Endodermal cell (in vitro differentiated cells): ENCODE measurements at places on chromosomes 11 and 22. TPM values are rescaled to one million over a fixed set of nuclear protein-coding genes. Genes with fewer than 3 reads are reported as not detected.
A peak's percentile ranks its signal among the peaks of the same experiment; 100 is the strongest.

- no peak for DNase-seq
- no peaks in the 10 kb centered on the region for H3K4me1 ChIP-seq
- no peaks in the 10 kb centered on the region for H3K36me3 ChIP-seq
- no peaks in the 10 kb centered on the region for H3K27me3 ChIP-seq
These were observed 6.5 kb downstream of the RELT start for GRCh38 chr11:73382747-73383146.

GRCh38 chr22:44142421-44143104 lies 38.2 kb upstream of the PARVG start:
- H3K36me3 ChIP-seq: no peaks in the 10 kb centered on the region
- peaks cover 2% of the 10 kb centered on the region for H3K4me1 ChIP-seq
- H3K4me3 ChIP-seq: no peak overlapping the region
- DNase-seq: no peak
- H3K27me3 ChIP-seq: no peaks in the 10 kb centered on the region

DNA sequence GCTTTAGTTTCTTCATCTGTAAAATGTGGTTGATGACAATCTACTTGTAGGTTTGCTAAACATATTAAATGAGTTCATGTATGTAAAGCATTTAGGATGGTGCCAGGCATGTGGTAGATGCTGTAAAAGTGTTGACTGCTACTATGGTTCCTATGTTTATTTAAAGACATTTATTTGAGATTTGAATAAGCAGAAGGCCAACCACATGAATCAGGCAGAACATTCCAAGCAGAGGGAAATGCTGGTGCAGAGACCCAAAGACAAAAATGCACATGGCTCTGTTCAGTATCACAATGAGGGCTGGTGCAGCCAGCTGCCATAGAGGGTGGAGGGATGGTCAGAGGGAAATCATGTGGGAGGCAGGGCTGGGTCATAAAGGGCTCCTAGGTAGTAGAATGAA lies 156.2 kb upstream of the PDGFD start:
- H3K4me1 ChIP-seq: no peaks in the 10 kb centered on the region
- no peak overlapping the region for H3K4me3 ChIP-seq
- no peak overlapping the region for H3K27ac ChIP-seq
- no peaks in the 10 kb centered on the region for H3K36me3 ChIP-seq

Gene DRAP1
- total RNA-seq: 82.2 and 83.8 TPM in 2 replicates

DNA sequence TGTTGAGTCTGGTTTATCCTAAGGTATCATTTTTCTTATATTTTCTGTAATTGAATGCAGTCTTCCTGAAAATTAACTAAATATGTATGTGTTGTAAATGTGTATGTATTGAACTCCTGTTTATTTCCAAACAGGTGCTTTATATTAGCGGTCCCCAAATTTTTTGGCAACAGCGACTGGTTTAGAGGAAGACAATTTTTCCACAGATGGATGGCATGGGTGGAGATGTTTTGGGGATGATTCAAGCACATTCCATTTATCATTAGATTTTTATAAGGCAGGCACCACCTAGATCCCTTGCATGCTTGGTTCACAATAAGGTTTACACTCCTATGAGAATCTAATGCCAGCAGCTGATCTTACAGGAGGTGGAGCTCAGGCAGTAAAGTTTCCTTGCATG lies 210.5 kb upstream of the ANO3 start:
- no peak for DNase-seq
- H3K27me3 ChIP-seq: no peaks in the 10 kb centered on the region
- no peak overlapping the region for H3K4me3 ChIP-seq
- H3K36me3 ChIP-seq: no peaks in the 10 kb centered on the region
- no peak overlapping the region for H3K27ac ChIP-seq
- no peaks in the 10 kb centered on the region for H3K4me1 ChIP-seq

Gene BATF2
- total RNA-seq: 0.34 TPM in 1 of 2 replicates, not detected in the other

- no peak for DNase-seq
- H3K27me3 ChIP-seq: no peaks in the 10 kb centered on the region
- H3K36me3 ChIP-seq: no peaks in the 10 kb centered on the region
- no peaks in the 10 kb centered on the region for H3K4me1 ChIP-seq
These were observed 478.2 kb downstream of the BUD13 start for GRCh38 chr11:116294630-116295029.

Gene GSTT2B
- 4.4 to 9.6 TPM (median 8.2 TPM) in 3 replicates for total RNA-seq

GRCh38 chr22:42811459-42811858 lies 45.6 kb downstream of the ARFGAP3 start:
- DNase-seq: no peak
- peaks cover 66% of the 10 kb centered on the region for H3K36me3 ChIP-seq
- H3K27ac ChIP-seq: no peak overlapping the region
- no peaks in the 10 kb centered on the region for H3K4me1 ChIP-seq

- DNase-seq: peak; percentile 61
- H3K36me3 ChIP-seq: peaks cover 14% of the 10 kb centered on the region
- peaks cover 5% of the 10 kb centered on the region for H3K4me1 ChIP-seq
- H3K27ac ChIP-seq: peak overlapping the region; percentile 81
These were observed 725 bp downstream of the KDM2A start for GRCh38 chr11:67119585-67120391.

GRCh38 chr22:25875461-25875860 lies 133.5 kb downstream of the MYO18B start:
- H3K4me3 ChIP-seq: no peak overlapping the region
- H3K27ac ChIP-seq: no peak overlapping the region
- H3K27me3 ChIP-seq: no peaks in the 10 kb centered on the region

DNA sequence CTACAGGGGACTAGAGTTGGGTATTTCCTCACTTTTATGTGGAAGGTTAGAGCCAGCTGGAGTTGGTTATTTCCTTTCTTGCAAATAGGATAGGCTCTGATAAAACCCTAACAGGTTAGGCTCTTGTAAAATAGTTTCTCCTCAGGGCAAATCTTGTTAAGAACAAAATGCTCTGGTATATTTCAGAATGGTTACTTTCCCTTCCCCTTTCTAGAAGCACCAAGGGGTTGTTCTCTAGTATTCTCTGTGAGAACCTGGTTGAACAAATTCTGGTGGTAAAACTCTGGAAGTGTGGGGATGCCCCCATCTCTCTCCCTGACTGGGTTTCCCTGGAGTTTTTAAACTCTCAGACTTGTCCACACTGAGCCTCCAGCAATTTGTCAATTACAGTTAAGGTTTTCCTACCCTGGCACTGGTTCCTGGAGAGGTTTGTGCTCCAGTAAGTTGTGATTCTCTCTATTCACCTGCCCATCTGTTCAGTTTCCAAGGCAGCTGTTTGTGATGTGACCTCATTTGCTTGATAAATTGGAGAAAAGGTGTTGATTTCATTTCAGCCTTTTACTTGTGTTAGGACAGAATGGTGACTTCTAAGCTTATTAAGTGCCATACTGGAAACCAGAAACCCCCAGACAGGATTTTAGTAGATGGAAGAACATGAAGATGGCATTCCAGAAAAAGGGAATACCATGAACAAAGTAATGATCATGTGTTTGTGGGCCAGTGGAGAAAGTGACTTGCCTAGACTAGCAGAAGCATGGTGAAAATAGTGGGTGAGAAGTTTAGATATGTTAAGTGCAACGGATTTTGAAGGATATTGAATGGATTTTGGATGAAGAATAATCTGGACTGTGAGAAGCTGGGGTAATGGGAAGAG lies 64.6 kb downstream of the EXT2 start:
- peaks cover 5% of the 10 kb centered on the region for H3K36me3 ChIP-seq
- no peaks in the 10 kb centered on the region for H3K27me3 ChIP-seq
- no peaks in the 10 kb centered on the region for H3K4me1 ChIP-seq
- H3K27ac ChIP-seq: no peak overlapping the region
- no peak overlapping the region for H3K4me3 ChIP-seq

Gene CEND1
- not detected in 3 replicates for total RNA-seq

GRCh38 chr11:2377511-2378443 lies 667 bp downstream of the CD81 start:
- peak overlapping the region; percentile 96 for H3K4me3 ChIP-seq
- H3K27ac ChIP-seq: peak overlapping the region; percentile 49
- DNase-seq: peak; percentile 75
- H3K4me1 ChIP-seq: no peaks in the 10 kb centered on the region
- H3K27me3 ChIP-seq: no peaks in the 10 kb centered on the region

GRCh38 chr11:110293389-110293788 lies 3.0 kb downstream of the RDX start:
- peaks cover 25% of the 10 kb centered on the region for H3K36me3 ChIP-seq
- peak overlapping the region; percentile 91 for H3K4me3 ChIP-seq
- H3K4me1 ChIP-seq: peaks cover 3% of the 10 kb centered on the region
- no peak for DNase-seq
- H3K27me3 ChIP-seq: no peaks in the 10 kb centered on the region
- no peak overlapping the region for H3K27ac ChIP-seq

DNA sequence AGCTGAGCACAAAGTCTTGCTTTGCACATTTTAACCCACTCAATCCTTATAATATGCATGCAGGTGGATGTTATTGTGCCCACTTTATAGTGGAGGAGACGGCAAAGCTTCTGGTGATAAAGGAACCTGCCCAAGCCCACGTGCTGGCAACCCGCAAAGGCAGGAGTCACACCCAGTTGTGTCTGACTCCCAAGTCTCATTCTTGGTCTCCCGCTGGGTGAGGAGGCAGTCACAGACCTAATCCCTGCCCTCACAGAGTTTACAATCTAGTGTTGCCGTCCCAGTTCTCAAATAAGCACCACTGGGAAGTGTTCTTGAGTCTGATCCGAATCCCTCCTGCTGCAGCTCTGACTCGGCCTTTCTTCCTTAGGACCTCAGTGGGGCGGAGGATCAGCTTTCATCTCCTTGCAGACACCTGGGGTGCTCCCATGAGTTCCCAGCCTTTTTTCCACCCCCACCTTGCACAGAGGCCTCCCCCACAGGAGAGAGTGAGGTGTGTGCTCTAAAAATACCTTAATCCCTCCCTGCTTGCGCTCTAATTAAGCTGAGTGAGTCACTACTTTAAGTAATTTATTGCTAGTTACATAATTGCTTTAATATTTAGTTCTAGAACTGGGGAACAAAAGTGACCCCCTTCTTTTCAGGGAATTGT lies 15.1 kb downstream of the PDE2A start:
- H3K4me3 ChIP-seq: no peak overlapping the region
- H3K27me3 ChIP-seq: no peaks in the 10 kb centered on the region
- H3K27ac ChIP-seq: no peak overlapping the region
- no peak for DNase-seq
- H3K4me1 ChIP-seq: no peaks in the 10 kb centered on the region

Gene DBX1
- total RNA-seq: not detected in 2 replicates

DNA sequence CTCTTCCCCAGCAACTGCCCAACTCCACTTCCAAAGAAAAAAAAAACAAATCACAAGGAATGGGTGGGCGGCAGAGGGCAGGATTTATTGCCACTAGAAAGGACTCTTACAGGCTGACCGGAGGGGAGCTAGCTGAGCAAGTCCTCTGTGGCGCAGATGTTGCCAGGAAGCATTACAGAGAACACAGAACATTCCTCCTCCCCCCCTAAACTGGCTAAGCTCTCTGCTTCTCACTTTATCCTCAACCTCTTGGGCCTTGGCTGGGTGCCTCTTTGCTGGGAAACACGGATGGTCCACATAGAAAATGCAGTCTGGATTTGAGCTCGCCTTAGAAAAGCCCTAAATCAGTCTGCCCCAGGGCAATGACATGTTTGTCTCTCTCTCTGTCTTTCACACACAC lies 12.6 kb upstream of the FJX1 start:
- no peak overlapping the region for H3K27ac ChIP-seq
- no peak for DNase-seq
- no peaks in the 10 kb centered on the region for H3K27me3 ChIP-seq
- peaks cover 9% of the 10 kb centered on the region for H3K4me1 ChIP-seq
- H3K36me3 ChIP-seq: no peaks in the 10 kb centered on the region

Gene LZTR1
- total RNA-seq: 46.5 to 76.8 TPM (median 73.2 TPM) in 3 replicates

DNA sequence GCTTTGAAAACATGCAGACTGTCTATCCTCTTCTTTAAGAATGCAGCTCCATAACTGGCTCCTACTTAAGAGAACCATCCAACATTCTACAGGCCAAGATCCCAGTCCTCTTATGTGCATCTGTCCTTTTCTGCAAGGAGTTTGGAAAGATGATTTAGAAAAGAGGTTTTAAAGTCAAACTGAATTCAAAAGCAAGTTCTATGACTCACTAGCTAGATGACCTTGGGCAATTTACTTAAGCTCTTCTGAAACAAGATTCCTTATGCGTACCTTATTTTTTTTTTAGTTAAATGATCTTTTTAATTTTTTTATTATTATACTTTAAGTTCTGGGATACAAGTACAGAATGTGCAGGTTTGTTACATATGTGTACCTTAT lies 29.2 kb downstream of the GUCY1A2 start:
- H3K27ac ChIP-seq: no peak overlapping the region
- H3K27me3 ChIP-seq: no peaks in the 10 kb centered on the region
- no peak overlapping the region for H3K4me3 ChIP-seq
- no peaks in the 10 kb centered on the region for H3K36me3 ChIP-seq

- H3K4me3 ChIP-seq: no peak overlapping the region
- H3K27ac ChIP-seq: no peak overlapping the region
- H3K4me1 ChIP-seq: no peaks in the 10 kb centered on the region
These were observed 17.3 kb downstream of the TRAF6 start for GRCh38 chr11:36492724-36493304.

Gene TIRAP
- total RNA-seq: 7.9 to 11.4 TPM (median 11.1 TPM) in 3 replicates

Gene FREY1
- 1.5 and 2.0 TPM in 2 replicates for total RNA-seq

Gene TYMP
- total RNA-seq: 2.1 and 2.8 TPM in 2 replicates

DNA sequence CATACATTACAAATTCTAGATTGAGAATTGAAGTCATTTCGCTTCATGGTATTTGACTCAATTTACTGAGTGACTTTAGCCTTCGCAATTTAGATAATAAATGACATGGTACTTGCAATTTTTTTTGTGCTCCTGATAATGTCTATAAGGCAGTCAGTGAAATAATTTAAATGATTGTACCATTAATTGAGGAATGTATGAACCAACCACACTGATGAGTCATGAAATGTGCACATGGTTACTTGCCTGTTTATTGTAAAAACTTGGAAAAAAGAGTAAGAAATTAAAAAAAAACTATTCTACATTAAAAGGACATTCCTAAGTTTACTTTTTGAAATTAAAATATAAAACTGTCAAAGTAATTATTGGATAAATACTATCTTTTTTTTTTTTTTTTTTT lies 43.3 kb downstream of the DNAJC24 start:
- H3K4me1 ChIP-seq: no peaks in the 10 kb centered on the region
- no peak overlapping the region for H3K27ac ChIP-seq
- H3K36me3 ChIP-seq: no peaks in the 10 kb centered on the region
- H3K27me3 ChIP-seq: no peaks in the 10 kb centered on the region
- no peak for DNase-seq

Gene OR5B21
- total RNA-seq: not detected in 3 replicates

GRCh38 chr11:82895437-82896091 lies 4.7 kb downstream of the PRCP start:
- no peak overlapping the region for H3K27ac ChIP-seq
- H3K27me3 ChIP-seq: no peaks in the 10 kb centered on the region
- no peaks in the 10 kb centered on the region for H3K4me1 ChIP-seq
- no peak for DNase-seq

DNA sequence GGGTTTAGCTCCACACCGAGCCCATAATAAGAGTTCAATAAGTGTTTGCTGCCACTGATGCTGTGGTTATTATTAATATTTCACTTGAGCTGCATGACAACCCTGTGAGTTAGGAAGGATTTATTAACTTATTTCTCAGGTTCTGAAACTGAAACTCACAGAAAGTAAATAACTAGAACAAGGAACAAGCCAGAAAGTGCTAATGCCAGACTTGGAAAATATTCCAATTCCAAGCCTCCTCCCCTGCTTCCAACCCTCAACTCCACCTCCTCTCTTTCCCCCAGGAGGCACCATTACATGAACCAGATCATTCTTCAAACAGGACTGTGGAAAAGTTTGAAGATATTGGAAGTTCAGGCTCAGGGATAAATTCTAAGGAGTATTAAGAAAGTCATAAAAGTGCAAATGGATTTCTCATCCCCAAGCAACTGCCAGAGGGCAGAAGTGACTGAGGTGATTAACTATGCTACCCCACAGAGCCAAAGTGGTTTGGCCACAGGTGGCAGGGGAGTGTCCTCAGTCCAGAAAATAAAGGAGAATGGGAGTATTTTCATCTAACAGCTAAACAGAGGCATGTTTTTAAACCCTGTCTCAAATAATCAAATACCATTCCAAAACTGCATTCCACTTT lies 3.2 kb upstream of the FJX1 start:
- H3K4me3 ChIP-seq: no peak overlapping the region
- DNase-seq: no peak
- no peak overlapping the region for H3K27ac ChIP-seq
- H3K27me3 ChIP-seq: peaks cover 17% of the 10 kb centered on the region
- H3K4me1 ChIP-seq: peaks cover 3% of the 10 kb centered on the region
